Inflammatory macrophage (primary cell): ENCODE measurements at places on chromosomes 5 and 9.

- no peak for DNase-seq
Measured at GRCh38 chr5:7747728-7748127, 103.2 kb downstream of the CFAP90 start.

DNA sequence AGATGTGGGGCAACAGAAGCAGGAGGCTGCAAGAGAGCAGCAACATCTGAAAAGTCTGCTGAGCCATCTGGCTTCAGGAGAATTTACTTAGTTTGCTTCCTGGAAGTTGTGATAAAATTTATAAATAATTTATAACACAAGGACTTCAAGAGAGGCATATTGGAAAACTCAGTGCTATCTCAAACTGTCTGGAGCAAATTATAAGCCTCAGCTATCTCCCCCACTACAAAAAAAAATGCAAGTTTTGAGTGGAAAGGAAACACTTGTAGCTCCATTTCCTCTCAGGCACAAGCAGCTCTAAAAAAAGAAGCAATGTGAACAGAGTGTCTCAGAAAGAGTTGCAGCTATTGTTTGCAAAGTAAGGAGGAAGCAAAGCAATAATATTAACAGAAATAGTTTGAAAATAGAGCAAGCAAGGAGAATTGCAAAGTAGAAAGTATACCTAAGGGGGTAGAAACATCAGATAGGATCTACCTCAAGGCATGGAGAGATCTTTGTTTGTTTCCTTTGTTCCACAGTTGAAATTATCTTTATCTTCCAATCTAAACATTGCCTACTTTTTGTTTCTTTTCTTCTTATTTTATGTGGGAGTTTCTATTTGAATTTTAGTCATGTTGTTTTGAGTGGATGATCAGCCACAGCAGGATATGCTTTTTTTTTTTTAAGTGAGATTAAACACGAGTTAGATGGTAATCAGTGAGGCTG lies 55.9 kb upstream of the IL6ST start:
- no peak for DNase-seq

GRCh38 chr9:96020300-96020791 lies 144.9 kb downstream of the ERCC6L2 start:
- DNase-seq = no peak

- peak; percentile 65 for DNase-seq
Measured at GRCh38 chr9:95167998-95168397, 149.5 kb downstream of the FANCC start.

DNA sequence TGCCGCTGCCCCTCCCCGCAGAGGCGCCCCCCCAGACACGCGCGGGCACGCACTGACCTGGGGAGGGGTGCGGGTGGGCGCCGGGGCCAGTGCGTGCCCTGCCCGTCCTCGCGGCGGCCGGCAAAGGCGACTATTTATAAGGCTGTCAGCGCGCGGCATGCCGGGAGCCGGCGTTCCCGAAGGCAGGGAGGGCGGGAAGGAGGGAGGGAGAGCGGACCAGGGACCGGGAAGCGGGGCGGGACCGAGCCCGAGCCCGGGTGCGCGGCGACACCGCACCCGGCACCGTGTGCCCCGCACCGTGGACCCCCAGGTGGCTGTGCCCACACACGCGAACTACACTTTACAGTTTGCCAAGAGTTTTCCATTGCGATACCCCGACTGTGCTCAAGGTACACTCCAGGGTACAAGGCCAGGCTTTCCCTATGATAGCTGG lies at the start of gene AK1:
AK1 (minus strand) TSS at position 110 of the 433 bp plus-strand sequence. CDS start 3,058 bp downstream, outside the sequence.
- DNase-seq = no peak

GRCh38 chr9:136567651-136568287 lies 21.9 kb upstream of the NOTCH1 start:
- DNase-seq = no peak

- peak; percentile 38 for DNase-seq
Measured at GRCh38 chr5:76273206-76273885, 129.7 kb upstream of the IQGAP2 start.

DNA sequence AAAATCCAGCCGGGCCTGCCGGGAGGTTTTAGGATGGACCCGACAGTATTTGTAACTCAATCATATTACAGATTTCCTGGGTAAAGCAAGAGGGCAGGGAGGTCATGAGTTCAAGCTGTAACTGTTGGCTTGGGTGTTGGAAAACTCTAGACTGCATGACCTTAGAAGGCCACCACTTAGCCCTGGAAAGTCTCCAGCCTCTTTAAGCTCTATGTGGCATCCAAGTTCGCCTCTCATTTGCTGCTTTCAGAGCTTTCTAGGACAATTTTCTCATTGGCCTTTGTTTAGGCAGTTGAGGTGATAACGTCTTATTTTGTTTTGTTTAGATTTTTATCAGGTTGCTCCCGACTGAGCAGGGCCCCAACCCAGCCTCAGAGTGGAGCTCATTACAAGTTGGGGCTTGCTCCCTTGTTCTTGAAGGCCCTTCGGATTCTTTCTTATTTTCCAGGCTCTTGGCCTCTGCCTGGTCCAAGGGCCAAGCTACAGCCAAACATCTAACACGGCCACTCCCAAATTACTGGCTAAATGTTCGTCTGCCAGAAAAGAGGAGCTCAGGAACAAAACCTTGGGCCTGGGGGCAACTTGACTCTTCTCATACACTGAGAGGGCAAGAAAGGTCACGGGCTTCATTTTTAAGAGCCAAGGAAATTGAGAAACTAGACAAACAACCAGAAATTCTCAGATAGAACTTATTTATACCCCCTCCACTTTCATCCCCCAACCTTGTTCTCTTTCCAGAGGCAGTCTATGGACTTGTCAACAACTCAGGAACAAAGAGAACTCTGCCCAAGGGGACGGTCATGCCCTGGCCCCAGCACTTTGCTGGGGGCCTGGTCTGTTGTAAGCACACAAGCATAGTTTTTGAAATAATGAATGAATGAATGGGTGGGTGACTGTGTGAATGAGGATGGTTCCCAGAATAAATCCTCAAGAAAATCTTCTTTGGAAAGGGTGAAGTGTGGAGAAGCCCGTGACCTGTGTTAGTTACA lies 526.9 kb downstream of the BNC2 start:
- no peak for DNase-seq

- DNase-seq = no peak
Measured at GRCh38 chr5:135735831-135736230, 98.6 kb upstream of the SLC25A48 start.

DNA sequence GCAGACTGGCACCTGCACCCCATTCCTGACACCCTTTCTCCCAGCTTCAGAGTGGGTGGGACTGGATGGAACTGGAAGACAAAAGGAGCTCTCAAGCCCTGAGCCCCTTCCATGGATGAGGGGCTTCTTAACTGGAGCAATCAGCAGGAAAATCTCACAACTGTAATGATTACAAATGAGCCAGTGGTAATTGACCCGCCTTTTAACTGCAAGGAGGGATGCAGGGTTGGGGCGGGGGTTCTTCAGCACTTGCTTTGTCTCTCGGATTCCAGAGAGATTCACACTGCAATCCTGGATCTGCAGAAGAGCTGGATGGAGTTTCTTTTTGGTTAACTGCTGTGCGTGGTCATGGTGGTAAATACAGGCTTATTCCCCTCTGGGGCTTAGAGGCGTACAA lies 160.1 kb upstream of the SHB start:
- DNase-seq = no peak

DNA sequence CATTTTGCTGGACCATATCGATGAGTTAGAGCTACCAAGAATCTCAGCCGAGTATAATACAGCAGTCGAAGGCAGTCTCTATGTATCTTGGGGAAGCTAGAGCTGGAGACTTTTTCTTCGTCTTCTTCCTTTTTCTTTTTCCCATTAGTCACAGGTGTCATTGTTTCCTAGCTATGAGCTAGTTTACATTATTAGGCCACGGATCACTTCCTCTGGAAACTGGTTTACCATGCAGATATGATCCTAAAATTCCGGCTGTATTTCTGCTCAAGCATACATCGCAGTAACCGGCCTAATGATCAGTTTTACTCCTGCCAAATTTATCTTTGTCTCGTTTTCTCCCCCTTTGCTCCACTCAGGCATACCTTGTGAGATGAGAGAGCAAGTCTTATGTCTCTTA lies 312.8 kb downstream of the ARHGAP26 start:
- no peak for DNase-seq

- DNase-seq = no peak
Measured at GRCh38 chr9:90504486-90504885, 138.1 kb downstream of the DIRAS2 start.

DNA sequence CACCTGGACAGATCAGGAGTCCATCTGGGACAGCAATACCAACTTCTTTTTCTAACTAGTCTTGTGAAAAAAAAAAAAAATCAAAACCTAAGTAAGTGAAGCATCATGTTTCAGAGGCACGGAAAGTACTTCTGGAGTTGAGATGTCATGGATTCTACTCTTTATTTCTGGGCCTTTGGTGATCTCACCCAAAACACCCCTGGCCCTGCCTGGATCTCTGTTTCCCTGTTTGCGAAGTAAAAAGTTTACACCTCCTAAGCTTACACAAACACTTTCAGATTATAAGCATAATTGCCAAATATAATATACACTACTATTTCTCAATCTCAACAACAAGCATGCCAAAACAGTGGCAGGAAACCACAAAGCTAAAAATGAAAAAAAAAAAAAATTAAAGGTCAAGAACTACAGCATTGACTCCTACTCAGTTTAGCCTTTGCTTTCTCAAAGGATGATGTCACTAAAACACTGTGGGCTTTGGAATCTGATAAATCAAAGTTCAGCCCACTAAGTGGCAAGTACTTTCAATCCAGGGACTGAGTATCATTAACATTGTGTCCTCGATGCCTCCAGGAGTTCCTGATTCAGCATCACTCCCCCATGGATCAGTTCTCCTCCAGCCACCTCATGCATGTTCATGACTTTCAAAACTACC lies 291.9 kb downstream of the NFIB start:
- no peak for DNase-seq

DNA sequence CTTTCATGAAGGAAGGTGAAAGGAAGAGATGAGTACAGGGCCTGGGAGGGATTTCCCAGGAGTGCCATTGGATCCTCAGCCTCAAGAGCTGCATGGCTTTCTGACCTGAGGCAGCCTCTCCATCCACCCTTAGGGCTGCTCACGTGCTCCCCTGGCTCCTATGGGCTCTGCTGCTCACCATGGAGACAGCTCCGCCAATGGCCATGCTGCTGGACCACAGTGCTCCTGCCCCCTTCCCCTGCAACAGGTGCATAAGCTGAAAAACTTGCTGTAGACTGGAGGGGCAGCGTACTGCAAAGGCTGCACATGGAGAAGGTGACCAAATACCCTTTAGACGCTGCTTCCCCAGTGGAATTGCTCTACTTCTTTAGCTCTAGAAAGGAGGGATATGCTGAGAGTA lies 112.7 kb upstream of the PANK3 start:
- no peak for DNase-seq

DNA sequence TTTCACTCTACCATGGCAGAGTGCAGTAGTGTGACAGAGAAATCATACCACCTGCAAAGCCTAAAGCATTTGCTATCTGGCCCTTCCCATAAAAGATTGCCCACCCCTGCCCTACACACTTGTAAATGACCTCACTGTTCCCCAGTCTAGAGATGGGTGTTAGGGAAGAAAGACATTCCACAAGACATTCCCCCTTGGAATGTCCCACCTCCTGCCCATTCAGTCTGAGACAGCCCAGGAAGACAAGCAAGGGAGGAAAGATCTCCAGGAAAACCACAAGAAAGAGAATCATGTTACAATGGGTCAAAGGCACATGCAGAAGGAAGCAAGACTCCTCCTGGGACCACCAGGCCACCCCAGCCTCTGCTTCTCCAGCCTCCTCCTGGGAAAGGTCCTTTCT lies 230.0 kb downstream of the AGTPBP1 start:
- DNase-seq = no peak

GRCh38 chr5:58925627-58926540 lies 343.0 kb downstream of the RAB3C start:
- DNase-seq = no peak

DNA sequence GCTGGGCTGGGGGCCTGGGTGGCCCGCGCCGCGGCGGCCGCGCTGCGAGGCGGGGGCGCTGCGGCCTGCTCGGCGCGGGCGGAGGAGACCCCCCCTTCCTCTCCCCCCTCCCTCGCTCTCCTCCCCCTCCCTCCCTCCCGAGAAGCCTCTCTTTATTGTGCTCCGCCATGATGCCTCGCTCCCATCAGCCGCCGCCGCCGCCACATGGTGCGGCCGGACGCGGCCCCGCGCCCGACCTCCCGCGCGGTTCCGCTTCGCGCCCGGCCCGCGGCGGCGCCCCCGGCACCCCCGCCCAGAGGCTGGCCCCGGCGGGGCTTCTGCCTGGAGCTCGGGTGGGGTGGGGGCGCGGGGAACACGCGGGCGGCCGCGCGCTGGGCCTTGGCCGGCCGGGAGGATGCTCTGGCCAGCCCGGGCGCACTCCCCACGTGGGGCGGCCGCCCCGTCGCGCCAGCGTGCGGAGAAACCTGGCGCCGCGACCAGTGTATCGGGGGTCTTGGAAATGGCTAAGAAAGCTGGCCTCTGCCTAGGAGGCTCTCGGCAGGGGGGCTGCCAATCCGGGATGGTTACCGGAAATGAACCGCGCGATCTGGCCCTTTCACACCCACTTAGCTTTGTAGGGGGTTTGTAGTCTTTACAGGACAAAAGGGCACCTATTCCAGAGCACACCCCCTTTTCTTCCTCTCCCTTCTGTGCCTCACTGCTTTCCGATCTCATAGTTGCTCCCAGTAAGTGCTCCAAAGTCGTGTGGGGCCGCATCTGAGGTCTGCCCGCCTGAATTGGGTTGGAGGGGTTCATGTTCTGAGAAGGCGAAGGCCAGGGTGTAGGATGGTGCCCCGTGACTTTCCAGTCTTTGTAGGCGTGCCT lies 1.0 kb downstream of the SET start:
- peak; percentile 22 for DNase-seq

GRCh38 chr5:150503977-150504620 lies 3.8 kb upstream of the NDST1 start:
- no peak for DNase-seq

DNA sequence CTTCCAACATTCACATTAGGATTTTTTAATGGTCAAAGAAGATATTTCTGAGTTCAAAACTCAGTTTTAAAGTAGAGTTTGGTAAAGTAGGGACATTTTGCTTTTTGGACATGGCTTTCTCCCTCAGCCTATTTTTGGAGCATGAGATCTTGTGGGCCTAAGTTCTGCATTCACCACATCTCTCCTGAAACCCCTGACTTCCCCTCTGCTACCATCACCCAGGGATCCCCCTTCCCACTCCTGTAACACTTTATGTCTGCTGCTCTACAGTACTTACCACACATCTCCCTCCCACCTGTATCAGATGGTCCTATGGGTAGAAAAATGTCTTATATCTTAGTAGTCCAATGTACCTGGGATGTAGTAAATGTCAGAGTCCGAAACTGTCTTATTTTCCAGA lies 48.2 kb upstream of the JAK2 start:
- peak; percentile 50 for DNase-seq

- no peak for DNase-seq
Measured at GRCh38 chr9:113317777-113318176, 14.6 kb upstream of the RNF183 start.

DNA sequence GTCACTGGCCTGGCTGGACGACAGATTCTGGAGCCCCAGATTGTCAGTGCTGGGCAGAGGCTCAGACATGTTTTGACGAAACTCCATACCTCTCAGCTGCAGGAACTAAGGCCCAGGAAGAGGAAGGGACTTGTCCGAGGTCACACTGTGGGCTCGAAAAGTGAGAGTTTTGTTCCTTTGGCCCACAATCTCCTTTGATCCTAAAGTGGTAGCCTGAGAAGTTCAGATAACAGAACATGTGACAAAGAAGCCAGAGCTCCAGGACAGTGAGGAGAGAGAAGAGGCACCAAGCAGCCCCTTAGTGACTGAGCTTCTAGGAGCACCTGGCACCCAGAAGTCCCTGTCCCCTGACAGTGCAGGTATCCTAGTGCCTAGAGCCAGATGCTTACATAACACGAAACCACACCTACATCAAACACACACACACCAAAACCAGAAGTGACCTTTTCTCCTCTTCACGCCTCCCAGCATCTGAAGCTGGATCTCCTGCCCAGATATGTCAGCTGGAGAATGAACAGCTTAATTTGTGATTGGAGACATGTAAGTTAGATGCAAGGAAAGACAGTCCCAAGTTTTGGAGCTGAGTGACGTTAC lies 88.9 kb downstream of the ADRB2 start:
- peak; percentile 18 for DNase-seq
